ENCODE measurements at places on chromosomes 5 and 9. TPM values are rescaled to one million over a fixed set of nuclear protein-coding genes. Genes with fewer than 3 reads are reported as not detected.

The ARHGEF28 gene
- 17.5 TPM for total RNA-seq

The DAB2 gene
- total RNA-seq = 128 TPM

The ZNF462 gene
- total RNA-seq = 31.8 TPM

GRCh38 chr9:127734247-127734746 lies 797 bp downstream of the TOR2A start:
- H3K27ac ChIP-seq = peak overlapping the region; percentile 99
- no peaks in the 10 kb centered on the region for H3K27me3 ChIP-seq
- peaks cover 64% of the 10 kb centered on the region for H3K4me1 ChIP-seq
- peak; percentile 89 for DNase-seq
- H3K4me3 ChIP-seq = peak overlapping the region; percentile 78

- H3K27ac ChIP-seq = peak overlapping the region; percentile 70
- H3K36me3 ChIP-seq = no peaks in the 10 kb centered on the region
Observed at GRCh38 chr5:120139039-120139438, 325.1 kb upstream of the PRR16 start.

DNA sequence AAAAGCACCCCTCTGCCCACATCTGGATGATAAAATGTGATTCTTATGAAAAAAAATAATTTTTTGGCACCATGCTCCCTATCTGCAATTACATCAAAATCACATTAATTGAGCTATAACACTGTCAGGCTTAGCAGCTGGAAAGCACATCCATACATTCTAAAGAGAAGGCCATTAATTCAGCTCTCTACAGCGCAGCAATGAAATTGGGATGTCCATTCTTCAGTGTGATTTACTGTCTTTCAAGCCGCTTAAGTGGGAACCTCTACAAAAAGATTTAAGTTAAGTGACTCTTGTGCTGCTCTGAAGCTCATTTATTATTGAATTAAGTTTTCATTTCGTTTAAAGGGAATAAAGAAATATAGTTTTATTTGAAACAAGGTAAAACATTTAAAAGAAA lies 171.3 kb downstream of the EBF1 start:
- H3K4me3 ChIP-seq = no peak overlapping the region
- H3K4me1 ChIP-seq = peaks cover 10% of the 10 kb centered on the region
- no peaks in the 10 kb centered on the region for H3K36me3 ChIP-seq
- H3K27ac ChIP-seq = no peak overlapping the region

- H3K36me3 ChIP-seq = no peaks in the 10 kb centered on the region
- no peaks in the 10 kb centered on the region for H3K27me3 ChIP-seq
- H3K4me3 ChIP-seq = no peak overlapping the region
- no peak overlapping the region for H3K27ac ChIP-seq
- DNase-seq = no peak
Observed at GRCh38 chr5:82603033-82603987, 325.2 kb upstream of the RPS23 start.

GRCh38 chr9:38251036-38251860 lies 141.3 kb upstream of the ALDH1B1 start:
- no peaks in the 10 kb centered on the region for H3K36me3 ChIP-seq
- no peak overlapping the region for H3K27ac ChIP-seq
- no peak for DNase-seq
- no peaks in the 10 kb centered on the region for H3K4me1 ChIP-seq
- H3K4me3 ChIP-seq = no peak overlapping the region
- H3K27me3 ChIP-seq = no peaks in the 10 kb centered on the region

DNA sequence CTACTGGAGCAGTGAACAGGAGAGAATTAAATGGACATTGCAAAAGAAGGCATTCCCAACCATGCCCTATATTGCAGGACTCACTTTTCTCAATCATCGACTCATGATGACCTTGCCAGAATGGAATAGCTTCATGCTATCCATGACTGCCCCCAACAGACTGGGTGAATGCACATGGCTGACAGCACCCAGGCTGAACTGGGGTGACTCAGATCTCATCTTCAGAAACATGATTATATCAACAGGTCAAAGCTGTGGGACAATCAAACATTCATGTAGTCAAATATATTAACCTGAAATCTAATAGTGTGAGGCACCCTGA lies 34.7 kb upstream of the MIER3 start:
- H3K27ac ChIP-seq = no peak overlapping the region
- no peaks in the 10 kb centered on the region for H3K36me3 ChIP-seq
- H3K27me3 ChIP-seq = no peaks in the 10 kb centered on the region
- DNase-seq = no peak

DNA sequence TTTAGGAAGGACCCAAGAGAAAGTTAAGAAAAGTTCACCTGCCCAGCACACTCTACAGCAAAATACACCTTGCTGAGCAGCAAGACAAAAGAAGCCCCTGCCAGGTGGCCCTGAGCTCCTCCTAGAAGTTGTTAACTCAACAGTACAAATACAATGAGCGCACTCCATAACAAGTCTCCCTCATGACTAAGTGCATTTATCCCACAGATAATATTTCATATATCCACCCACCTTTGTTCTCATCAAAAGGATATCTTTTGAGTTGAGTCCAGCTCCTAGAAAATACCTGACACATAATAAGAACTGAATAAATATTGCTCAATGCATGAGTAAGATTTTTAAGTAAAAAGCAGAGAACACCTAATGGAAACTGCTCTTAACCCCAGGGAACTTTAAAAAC lies 73.3 kb downstream of the ABCA1 start:
- H3K27ac ChIP-seq = no peak overlapping the region
- peaks cover 9% of the 10 kb centered on the region for H3K36me3 ChIP-seq
- no peak for DNase-seq

- no peaks in the 10 kb centered on the region for H3K36me3 ChIP-seq
- H3K4me1 ChIP-seq = peaks cover 3% of the 10 kb centered on the region
- no peak overlapping the region for H3K4me3 ChIP-seq
- H3K27me3 ChIP-seq = no peaks in the 10 kb centered on the region
- H3K27ac ChIP-seq = no peak overlapping the region
- DNase-seq = no peak
Observed at GRCh38 chr9:23587903-23588302, 238.1 kb downstream of the ELAVL2 start.

- H3K27me3 ChIP-seq = peaks cover 35% of the 10 kb centered on the region
- H3K36me3 ChIP-seq = no peaks in the 10 kb centered on the region
- H3K4me1 ChIP-seq = no peaks in the 10 kb centered on the region
- no peak within 1 kb of the TSS for H3K27ac ChIP-seq
Observed at GRCh38 chr5:145936401-145937131, at the start of gene SH3RF2. TSS of gene SH3RF2 (plus strand) at chr5:145936578. CDS start at chr5:145937929, 1,351 bp downstream.

- no peak overlapping the region for H3K27ac ChIP-seq
- no peak overlapping the region for H3K4me3 ChIP-seq
- H3K4me1 ChIP-seq = peaks cover 5% of the 10 kb centered on the region
- H3K36me3 ChIP-seq = no peaks in the 10 kb centered on the region
- DNase-seq = no peak
Observed at GRCh38 chr5:72842816-72843215, 26.4 kb downstream of the TNPO1 start.

DNA sequence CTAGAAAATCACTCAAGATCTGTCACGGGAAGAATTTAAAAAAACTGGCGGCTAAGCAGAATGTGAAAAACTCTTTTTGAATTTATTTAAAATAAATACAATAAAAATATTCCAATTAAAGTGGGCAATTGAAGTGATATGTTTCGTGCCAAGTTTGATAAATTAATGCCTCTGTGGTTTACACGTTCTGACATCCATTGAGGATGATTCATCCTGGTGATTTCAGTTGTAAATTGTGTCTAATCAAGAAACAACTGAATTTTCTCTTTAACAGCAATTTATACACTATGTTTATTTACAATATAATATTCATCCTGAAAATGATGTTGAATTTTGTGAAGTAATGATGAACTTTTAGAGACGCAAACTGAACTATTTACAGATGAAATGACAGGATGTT lies 21.0 kb upstream of the OSMR start:
- H3K4me3 ChIP-seq = no peak overlapping the region
- H3K27ac ChIP-seq = no peak overlapping the region
- peaks cover 8% of the 10 kb centered on the region for H3K4me1 ChIP-seq
- H3K36me3 ChIP-seq = no peaks in the 10 kb centered on the region
- no peaks in the 10 kb centered on the region for H3K27me3 ChIP-seq
- no peak for DNase-seq

- H3K4me3 ChIP-seq = no peak overlapping the region
- DNase-seq = no peak
Observed at GRCh38 chr5:4370218-4370617, 769.9 kb upstream of the ADAMTS16 start.

DNA sequence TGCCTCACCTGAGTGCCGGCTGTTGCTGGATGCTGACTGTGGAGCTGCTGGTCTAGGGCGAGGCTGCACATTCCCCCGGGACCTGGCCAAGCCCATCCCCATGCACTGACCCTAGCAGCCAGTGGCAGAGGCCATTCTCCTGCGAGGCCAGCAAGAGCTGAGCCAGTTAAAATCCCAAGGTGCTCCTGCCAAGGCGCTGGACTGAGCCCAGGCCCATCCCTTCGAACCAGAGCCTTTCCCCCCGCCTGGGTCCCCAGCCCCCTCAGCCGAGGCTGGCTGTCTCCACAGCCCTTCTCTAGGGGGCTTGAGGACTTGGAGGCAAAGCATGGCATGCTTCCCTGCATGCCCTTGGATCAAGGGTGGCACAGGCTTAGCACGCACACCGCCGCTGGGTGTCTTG lies 1.6 kb downstream of the ADAMTSL2 start:
- DNase-seq = no peak
- H3K4me1 ChIP-seq = peaks cover 28% of the 10 kb centered on the region
- no peaks in the 10 kb centered on the region for H3K27me3 ChIP-seq
- H3K4me3 ChIP-seq = no peak overlapping the region

DNA sequence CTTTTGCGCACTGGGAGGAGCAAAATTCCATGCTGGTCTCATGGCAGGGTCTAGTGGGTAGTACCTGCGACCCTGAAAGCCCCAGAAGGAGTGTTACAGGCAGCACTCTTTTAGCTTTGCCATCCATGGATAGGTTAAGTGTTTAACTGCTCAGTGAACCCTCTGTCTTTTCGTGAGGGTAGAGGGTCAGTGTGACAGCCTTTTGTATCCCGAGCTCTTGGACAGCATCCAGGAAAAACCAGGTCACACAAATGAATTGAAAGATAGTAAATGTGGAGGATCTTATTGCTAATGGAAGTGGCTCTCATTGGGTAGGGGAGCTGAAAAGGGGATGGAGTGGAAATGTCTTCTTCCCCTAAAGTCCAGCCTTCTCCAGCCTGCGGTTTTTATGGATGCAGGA lies 57.8 kb upstream of the CCDC112 start:
- no peaks in the 10 kb centered on the region for H3K27me3 ChIP-seq
- H3K4me1 ChIP-seq = no peaks in the 10 kb centered on the region
- DNase-seq = no peak
- no peak overlapping the region for H3K4me3 ChIP-seq
- H3K36me3 ChIP-seq = no peaks in the 10 kb centered on the region
